Activated CD4-positive, alpha-beta T cell treated with anti-CD3 and anti-CD28 coated beads, Interleukin-2, amount 10 ng/mL, durations not matched to agents 7 days and 5 days (primary cell): ENCODE measurements at places on chromosomes 16 and 17. TPM values are rescaled to one million over a fixed set of nuclear protein-coding genes. Genes with fewer than 3 reads are reported as not detected.

GRCh38 chr17:44922746-44923470 is 7.6 kb upstream of the GFAP start:
- DNase-seq: no peak

GRCh38 chr17:65290616-65291015 is 153.4 kb downstream of the RGS9 start:
- DNase-seq: no peak

DNA sequence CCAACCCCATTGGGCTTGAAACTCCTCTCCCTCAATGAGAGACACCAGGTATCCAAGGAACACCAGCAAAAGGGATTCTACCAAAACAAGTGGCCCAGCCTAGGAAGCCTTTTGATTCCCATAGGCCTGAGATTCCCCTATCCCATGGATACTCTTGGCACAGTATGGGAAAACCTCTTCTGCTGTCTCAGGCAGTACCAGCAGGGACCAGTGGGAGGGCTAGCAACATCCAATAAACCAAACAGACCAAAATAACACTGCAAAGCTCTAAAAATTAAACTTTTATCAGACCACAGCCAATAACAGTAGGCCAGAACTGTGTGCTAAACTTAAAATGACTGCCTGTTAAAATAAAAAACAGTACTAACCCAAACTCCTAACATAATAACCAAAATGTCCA is 153.9 kb upstream of the CES5A start:
- DNase-seq: no peak

GRCh38 chr17:45857977-45858708 is 13.5 kb downstream of the SPPL2C start:
- no peak for DNase-seq

STXBP4 gene
- total RNA-seq: 5.5 TPM

OR1D5 gene
- not detected for total RNA-seq
